Mucosa of gallbladder (tissue), 1 donor: ENCODE measurements at places on chromosomes 1 and 21. TPM values are rescaled to one million over a fixed set of nuclear protein-coding genes. Genes with fewer than 3 reads are reported as not detected.

ATP1A4 gene
- 0.43 TPM for total RNA-seq

ANGPTL3 gene
- total RNA-seq, result 0.06 TPM

LCE2B gene
- not detected for total RNA-seq

SH2D2A gene
- total RNA-seq, result 5.4 TPM

ADCY10 gene
- total RNA-seq, result 0.81 TPM

GRCh38 chr1:87524021-87524754, 195.5 kb downstream of the LMO4 start:
- DNase-seq, result peak; percentile 17

- DNase-seq, result peak; percentile 16
Measured at GRCh38 chr1:108000620-108001111, 35.7 kb upstream of the VAV3 start.
